ENCODE measurements at places on chromosomes 3 and 15.

- DNase-seq, result no peak
Observed at GRCh38 chr15:100853676-100854440, 25.8 kb upstream of the ALDH1A3 start.

DNA sequence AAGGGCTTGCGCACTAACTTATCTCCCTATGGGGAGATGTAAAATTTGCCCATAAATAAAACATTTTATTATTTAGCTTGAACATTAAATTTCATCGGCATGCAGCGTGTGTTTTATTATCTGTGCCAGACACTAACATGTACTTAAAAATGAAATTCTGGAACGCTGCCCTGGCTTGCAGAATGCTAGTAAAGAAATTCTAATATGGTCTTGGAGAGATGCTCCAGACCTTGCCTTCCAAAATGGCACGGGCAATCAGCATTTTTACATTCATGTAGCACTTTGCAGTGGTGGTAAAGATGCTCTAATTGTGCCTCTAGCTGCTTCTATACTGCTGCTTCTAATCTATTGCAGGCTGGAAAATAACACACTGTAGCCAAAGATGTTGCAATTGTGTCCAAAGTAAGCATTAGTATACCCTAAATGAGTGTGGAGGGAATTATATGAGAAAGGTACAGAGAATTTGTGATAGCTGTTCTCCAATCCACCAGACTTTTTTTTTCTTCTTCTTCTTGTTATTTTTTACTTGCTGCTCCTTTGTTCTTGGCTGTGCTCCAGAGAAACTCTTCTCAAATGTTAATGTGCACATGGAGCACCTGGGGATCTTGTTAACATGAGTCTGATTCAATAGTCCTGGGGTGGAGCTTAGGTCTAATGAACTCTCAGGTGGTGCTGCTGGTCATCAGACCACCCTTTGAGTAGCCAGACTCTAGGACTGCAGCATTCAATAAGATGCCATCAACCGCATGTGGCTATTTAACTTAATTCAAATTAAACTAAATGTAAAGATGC, 47.3 kb downstream of the CRABP1 start:
- DNase-seq, result no peak

GRCh38 chr15:27530994-27531393, 560.0 kb downstream of the GABRG3 start:
- DNase-seq, result no peak

GRCh38 chr15:21262851-21263425, 177.4 kb downstream of the POTEB3 start:
- no peak for DNase-seq

GRCh38 chr3:12557473-12558100, 700 bp downstream of the MKRN2 start:
- no peak for DNase-seq

- DNase-seq, result no peak
Observed at GRCh38 chr3:10706156-10706739, 109.8 kb upstream of the SLC6A11 start.

DNA sequence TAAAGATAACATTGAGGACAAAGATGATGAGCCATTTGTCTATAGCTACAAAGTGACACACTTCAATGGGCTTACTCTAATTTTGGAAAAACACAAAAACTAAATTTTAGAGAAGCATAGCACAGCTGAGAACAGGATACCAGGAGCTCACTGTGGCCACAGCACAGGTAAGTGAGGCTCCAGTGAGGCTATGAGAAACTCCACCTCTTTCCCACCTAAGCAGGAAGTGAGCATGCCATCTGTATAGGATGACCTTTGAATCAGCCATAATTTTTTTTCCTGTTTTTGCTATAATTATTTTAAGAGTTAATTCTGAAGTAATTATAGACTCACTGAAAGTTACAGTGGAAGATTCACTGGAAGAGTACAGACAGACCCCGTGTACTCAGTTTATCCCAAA, 82.1 kb upstream of the DCLK3 start:
- no peak for DNase-seq

DNA sequence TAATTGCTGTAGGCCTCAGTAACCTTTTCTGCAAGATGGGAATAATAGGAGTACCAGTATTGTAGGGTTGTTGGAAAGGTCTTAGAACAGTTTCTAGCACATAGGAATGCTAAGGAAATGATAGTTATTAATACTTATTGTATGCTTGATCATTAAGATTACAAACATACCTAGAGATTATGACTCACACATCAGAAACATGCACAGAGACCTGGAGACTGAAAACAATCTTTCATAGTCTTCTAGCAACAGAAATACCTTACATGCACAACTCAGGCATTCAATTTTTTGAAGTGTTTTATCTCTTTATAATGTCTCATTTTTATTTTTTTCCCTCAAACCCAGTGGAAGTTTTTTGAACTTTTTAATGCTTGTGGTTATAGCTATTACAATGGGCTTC, 104.4 kb upstream of the ZBTB20 start:
- DNase-seq, result no peak

Data from GM19239 (cell line).